ENCODE measurements at places on chromosomes 11 and 22.

DNA sequence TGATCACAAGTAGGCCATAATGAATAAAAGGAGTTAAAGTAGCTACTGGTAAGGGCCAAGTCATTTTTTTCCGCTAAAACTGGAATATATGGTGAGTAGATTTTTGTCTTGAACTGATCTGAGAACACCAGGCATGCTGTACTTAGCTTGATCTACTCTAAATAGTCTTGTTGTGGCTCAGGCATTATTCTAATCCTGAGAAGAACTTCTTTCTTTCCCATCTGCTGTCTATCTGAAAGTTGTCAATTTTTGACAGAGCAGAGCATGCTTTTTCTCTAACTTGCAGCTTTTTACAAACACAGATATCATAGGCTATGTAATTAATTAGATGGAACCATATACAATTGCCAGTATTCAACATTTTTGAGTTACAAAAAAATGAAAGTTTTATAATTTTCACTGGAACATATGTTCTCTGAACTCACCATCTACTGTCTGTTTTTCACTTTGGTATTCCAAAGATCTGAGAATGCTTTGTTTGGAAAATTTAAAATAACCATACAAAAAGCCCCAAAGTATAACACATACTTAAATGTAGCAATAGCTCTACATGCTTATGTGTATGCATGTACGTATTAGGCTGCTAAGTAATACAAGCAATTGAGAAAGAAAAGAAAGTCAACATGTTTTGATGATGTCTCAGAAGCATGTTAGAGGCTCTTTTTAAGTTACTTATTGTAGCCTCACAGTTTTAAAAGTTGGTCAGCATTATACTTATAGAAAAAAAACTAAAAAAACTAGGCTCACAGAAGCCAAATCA is 542.7 kb upstream of the LUZP2 start:
- DNase-seq, result no peak

DNA sequence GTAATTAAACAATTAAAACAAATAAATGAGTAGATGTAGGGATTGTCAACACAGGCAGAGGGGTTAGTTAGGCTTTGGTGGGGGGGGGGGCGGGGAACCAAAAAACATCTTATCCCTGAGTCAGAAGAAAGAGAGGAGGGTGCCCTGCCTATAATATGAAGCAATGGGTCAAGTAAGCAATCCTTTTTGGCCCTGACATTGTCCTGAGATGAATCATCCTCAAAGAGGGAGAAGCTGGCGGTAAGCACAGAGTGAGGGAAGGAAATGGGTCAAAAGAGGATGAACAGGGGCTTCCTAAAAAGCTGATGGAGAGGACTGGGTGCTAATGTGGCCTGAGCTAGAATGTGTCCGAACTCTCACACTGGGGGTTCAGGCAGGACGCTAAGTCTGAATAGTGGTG is 4.7 kb downstream of the OLFML1 start:
- no peak for DNase-seq

DNA sequence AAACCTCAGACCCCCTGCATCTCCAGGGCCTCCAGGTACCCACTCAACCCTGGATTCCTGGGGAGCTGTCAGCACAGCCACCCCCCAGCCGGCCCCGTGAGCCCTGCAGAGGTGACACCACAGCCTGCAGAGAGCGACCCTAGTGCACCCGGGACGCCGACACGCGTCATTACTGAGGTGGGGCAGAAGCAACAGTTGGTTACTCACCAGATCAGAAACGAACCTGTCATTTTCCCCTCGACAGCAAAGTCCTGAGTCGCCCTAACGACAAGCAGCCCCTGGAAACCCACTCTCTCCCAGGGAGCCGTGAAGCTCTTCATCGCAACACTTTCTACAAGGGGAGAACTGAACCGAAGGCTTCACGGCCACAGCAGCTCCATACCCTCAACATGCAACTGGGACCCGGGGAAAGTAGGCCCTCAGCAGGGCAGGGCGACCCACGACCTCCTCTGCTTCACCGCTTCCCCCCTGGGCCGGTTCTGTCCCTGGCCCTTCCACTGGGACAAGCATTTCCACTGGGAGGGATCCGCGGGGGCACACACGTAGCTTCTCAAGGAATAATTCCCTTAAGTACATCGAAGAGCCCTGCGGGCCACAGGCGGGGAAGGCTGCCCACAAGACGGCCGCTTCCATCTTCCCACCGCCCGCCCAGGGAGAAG is 1.6 kb downstream of the BRD1 start:
- no peak for DNase-seq

DNA sequence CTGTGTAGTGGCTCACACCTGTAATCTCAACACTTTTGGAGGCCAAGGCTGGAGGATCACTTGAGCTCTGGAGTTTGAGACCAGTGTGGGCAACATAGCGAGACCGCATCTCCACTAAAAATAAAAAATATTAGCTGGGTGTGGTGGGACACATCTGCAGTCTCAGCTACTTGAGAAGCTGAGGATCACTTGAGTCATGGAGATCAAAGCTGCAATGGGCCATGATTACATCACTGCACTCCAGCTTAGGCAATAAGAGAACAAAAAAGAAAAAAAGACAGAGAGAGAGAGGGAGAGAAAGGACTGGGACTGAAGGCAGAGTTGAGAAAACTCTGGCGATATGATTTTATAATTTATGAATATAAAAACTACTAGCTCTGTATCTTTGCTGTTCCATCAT is 473.1 kb downstream of the LRRC4C start:
- no peak for DNase-seq

DNA sequence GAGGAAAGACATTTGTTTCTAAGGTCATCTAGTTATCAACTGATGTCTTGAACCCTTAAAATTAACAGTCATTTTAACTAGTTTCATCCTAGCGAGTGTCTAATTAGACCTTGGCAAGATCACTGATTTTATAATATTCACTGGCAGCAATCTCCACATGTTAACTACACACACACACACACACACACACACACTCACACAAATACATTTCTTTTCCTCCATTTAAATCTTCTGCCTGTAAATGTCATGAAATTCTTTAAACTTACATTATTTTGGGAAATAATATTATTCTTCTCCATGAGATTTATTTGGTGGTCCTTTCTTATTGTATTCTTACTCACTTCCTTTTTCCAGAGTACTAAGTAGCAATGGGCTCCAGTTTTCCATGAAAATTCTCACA is 2.9 kb upstream of the IFTAP start:
- no peak for DNase-seq

- no peak for DNase-seq
These were observed 60.7 kb downstream of the TTC17 start for GRCh38 chr11:43419460-43419859.

DNA sequence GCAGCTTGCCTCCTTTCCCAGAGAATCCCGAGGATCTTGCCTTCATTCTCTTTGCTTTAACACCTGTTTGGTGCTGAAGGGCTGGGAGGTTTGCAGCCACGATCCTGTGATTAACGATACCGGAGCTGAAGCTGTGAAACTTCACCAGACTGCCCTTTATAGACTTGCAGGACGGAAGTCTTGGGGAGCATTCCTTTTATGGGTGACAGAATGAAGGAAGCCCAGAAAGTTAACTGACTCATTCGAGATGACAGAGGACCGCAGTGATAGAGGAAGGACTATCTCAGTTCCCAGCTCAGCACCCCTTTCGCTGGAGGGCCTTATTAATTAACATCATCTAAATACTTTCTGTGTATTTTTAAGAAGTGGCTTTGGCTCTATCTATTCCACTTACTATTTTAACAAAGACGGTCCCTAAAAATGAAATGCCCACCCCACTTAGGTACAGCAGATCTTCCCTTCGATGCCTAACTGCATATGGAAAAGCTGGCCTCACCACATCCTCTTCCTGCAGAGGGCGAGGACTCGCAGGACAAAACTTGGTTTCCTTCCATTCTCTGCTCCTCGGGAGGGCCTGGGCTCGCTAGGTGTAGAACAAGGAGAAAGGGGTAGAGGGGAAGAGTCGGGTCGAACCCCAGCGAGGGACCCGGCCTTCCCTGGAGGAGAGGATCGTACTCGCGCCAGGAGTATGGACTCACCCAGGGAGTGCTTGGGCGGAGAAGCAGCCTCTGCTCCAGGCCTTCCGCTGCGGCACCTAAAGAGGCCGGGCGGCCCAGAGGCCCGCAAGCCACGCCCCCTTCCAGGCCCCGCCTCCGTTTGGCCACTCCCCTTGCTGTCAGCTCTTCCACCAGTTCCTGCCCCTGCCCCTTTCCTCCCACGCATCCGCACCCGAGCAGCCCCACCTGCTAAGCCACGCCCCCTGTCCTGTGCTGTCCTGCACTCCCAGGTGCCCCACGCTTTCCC is 30.7 kb upstream of the USP47 start:
- no peak for DNase-seq

DNA sequence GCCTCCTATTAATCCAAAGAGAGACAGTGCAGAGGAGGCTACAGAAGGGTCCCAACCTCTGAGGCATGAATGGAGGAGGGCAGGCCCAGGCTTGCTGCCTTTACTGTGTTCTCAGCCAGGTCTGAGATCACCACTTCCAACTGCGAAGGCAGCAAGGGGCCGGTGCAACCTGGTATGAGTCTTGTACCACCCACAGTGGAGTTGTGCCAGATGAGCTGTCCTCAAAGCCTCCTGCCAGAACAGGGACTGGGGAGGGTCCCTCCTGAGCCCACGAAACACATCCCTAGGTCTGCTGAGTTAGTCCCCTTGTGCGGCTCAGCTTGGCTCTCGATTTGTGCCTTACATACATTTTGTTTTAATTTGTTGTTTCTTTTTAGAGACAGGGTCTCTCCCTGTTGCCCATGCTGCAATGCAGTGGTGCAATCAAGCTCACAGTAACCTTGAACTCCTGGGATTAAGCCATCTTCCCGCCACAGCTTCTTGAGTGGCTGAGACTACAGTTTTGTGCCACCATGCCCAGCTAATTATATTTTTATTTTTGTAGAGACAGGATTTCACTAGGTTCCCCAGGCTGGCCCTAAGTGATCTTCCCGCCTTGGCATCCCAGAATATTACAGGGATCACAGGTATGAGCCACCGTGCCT is 9.3 kb downstream of the MIF start:
- no peak for DNase-seq

GRCh38 chr11:6611092-6611962 is 689 bp downstream of the TAF10 start:
- no peak for DNase-seq

All from NCI-H524 (cell line).